ENCODE measurements at places on chromosomes 7 and 10.

DNA sequence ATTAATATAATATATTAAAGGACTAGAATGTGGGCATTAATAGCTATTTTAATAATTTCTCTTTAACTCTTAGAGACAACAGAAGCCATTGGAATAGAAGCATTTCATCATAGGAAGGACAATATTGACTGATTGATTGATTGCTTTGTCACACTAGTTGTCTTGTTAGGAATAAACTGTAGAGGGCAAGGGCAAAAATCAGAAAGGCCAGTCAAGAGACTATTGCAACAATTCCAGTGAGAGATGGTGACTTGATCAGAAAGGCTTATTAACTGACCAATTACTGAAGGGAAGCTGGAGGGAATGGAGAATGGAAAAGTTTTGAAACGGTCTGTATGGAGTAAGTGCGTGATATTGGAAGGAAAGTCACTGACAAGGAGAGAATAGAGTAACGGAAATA, 87.3 kb downstream of the RUNDC3B start:
- no peak for DNase-seq

GRCh38 chr10:69914398-69915214, 112.9 kb downstream of the COL13A1 start:
- peak; percentile 56 for DNase-seq

- no peak for DNase-seq
Measured at GRCh38 chr7:23106823-23107663, 1.5 kb downstream of the KLHL7 start.

GRCh38 chr10:88880282-88881076, 434 bp downstream of the STAMBPL1 start:
- peak; percentile 73 for DNase-seq

- DNase-seq: no peak
Measured at GRCh38 chr7:6158424-6159096, 113.9 kb downstream of the CYTH3 start.

DNA sequence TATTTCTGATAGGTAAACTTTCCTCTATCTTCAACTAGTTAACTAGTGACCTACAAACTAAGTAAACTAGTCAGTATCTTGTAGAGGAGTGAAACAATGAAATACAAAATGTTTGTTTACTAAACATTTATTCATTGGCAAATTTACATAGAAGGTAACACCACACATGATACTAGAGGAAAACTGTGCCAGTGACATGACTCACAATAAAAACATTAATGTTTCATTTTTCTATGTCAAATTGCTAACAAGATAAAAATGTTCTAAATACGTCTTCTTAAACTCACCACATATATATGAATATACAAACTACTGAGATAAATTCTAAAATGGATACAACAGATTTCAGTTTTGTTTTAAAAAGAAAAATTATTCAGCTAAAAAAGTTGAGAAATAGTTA, 471.3 kb downstream of the PARD3 start:
- DNase-seq: no peak

GRCh38 chr10:18659819-18660535, 746 bp downstream of the ARL5B start:
- no peak for DNase-seq

GRCh38 chr7:77200542-77200941, 923 bp upstream of the FGL2 start:
- DNase-seq: no peak

- DNase-seq: no peak
Measured at GRCh38 chr7:39217783-39218182, 240.1 kb downstream of the POU6F2 start.

DNA sequence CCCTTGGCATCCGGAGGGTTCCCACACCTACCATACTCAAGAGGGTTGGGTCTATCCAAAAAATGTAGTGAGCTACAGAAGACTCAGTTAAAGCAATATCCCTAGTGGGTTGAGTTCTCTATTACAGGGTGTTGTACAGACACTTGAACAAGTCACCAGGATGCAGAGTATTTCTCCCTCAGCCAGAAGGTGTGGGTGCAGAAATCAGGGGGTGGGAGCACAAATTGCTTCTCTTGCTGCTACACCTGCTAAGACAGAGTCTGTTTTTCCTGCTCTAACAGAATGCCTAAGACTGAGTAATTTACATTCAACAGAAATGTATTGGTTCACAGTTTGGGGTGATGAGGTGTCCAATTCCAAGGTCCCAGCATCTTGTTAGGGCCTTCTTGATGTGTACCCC, 433.4 kb downstream of the TCERG1L start:
- DNase-seq: no peak

GRCh38 chr7:133003052-133003910, 78.6 kb downstream of the CHCHD3 start:
- DNase-seq: no peak

GRCh38 chr10:133267829-133268228, 8.8 kb downstream of the ADAM8 start:
- no peak for DNase-seq

GRCh38 chr10:35456153-35456720, 119.9 kb downstream of the CCNY start:
- DNase-seq: no peak

GRCh38 chr7:107122486-107122911, 46.3 kb upstream of the HBP1 start:
- no peak for DNase-seq

DNA sequence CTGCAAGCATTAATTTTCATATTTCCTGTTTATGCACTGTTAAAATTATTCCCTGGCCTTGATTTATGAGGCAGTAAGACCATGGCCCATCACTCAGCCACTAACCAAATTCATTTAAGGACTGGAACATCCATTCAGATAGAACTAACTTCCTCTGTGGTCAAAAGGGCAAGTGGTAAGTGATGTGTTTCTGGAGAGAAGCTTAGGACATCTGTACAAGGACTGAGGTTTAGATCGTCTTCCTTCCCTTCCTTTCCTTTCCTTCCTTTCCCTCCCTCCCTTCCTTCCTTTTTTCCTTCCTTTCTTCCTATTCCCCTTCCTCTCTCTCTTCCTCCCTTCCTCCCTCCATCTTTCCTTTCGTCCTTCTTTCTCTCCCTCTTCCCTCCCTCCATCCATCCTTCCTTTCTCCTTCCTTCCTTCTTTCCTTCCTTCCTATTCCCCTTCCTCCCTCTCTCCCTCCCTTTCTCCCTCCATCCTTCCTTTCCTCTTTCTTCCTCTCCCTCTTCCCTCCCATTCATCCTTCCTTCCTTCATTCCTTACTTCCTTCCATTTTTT, 1019.4 kb downstream of the TYW1 start:
- no peak for DNase-seq

GRCh38 chr7:27210441-27211083, 10.7 kb upstream of the HOXA13 start:
- peak; percentile 44 for DNase-seq

GRCh38 chr10:121516093-121516865, 82.0 kb downstream of the FGFR2 start:
- no peak for DNase-seq

- no peak for DNase-seq
Measured at GRCh38 chr7:115058726-115059125, 136.8 kb downstream of the MDFIC start.

DNA sequence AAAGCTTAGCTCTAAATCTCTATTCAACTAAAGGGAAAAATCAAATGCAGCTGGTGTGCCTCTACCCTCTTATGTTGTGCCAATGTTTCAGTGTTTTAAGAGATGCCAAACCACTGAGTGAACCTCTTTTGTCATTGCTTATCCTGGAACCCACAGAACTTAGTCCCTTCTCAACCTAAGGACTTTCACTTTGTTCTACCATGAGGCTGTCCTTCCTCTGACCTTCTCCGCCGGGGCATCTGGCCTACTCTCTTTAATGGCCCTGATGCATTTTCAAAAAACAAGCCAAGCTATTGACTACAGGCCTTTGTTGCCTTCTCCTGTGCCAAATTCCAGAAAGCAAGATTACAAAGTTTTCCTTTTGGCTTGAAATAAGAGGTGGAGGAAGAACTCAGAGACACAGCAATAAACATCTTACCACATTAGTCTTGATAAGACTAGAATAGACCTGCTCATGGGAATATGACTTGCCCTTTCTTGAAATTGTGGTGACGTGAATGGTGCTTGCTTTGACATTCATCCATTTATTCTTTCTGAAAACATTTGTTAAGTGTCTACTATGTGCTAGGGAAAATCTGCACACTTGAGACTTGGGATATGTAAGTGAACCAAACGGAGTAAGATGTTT, 253.2 kb upstream of the SMIM30 start:
- peak; percentile 47 for DNase-seq

DNA sequence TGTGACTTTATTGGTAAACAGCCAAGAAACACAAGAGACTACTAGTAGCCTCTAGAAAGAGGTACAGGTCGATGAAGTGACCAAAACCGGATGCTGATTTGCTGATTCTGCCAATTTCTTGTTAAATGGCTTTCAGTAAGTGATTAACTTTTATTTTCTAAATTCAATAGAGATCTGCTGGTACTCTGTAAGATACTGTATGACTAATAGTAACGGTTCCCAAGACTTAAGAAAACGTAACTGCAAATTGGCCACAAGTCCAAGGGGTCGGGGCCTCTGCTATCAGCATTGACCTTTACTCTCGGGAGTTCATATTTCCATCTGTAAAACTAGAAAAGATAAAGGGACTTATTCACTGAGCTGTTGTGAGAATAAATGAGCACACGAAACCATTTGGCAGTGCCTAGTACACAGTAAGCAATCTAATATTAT, 1.4 kb downstream of the FAM3C start:
- no peak for DNase-seq

DNA sequence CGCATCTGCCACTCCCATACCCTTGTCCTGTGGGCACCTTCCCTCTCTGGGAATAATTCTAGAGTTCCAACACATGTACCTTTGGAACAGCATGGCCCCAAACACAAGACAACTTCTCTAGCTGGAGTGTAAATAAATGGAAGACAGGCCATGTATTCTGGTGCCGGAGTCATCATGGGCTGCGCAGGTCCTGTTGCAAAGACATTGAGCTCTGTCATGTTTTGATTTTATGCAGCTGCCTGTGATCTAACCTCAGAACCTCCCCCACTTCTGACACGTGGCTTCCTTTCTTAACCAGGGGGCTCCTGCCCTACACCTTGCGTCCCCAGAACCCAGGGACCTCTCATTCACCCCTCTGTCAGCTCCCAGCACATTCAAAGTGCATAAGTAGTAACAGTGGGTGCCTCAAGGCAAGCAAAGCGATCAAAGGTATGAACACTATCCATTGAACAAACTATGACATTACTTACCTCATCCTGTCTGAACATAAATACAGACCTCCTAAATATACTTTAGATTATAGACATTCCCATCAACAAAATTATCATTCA, 219.9 kb downstream of the FGFR2 start:
- DNase-seq: no peak

- no peak for DNase-seq
Measured at GRCh38 chr10:123391275-123392028, 237.2 kb downstream of the BUB3 start.

- DNase-seq: no peak
Measured at GRCh38 chr7:147412782-147413556, 1177.6 kb upstream of the C7orf33 start.

- no peak for DNase-seq
Measured at GRCh38 chr7:159169391-159169790, 24.7 kb upstream of the VIPR2 start.

DNA sequence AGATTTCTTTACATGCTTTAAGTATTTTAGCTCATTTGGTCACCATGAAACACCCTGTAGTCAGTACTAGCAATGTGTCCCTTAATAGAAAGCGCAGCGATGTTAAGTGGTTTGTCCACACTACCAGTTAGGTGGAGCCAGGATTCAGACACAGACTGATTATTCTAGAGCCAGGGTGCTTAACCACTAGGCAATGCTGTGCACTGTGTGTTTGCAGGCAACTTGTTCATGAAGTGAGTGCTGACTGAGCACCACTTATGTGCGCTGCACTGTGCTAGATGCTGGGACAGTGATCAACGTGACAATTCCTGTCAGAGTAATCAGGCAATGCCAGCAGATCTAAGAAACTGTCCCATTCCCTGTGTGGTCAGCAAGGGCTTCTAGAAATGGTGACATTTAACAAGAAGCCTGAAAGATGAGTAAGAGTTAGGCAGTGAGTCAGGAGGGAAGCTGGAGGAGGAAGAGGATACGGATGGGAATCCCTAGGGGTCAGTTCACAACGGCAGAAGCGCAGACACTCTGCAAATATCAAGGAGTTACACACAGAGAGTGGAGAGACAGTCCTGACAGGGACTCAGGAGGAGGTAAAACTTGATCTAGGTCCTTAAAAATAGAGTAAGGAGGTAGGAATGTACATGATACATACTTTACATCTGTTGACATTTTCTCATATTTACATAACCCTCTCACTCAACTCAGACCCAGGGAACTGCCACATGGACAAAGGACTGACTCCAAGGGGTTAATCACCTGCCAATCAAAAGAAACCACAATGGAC, 69.7 kb upstream of the EGR2 start:
- DNase-seq: no peak

DNA sequence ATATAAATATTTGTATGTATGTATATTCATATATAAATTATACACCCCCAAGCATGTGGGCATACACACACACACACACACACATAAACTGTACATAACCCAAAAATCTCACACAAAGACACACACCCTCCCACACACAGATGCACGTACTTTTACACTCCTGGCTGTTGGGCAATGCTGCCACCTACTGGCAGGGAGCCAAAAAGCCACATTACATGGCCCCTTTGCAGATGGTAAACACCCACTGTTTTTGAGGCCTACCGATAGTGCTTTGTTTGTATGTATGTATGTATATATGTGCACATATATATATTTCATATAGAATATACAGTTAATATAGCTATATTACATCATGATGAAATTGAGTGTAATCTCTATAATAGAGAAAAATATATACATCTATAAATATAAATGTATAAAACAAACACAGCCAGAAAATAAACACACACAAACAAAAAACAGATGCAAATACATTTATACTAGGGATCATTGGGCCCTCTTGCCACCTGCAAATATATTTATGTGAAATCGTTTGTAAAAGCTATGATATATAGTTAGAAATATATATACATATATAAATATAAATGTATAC, 120.1 kb upstream of the ACBD5 start:
- peak; percentile 51 for DNase-seq

- DNase-seq: no peak
Measured at GRCh38 chr10:16891375-16892313, 74.4 kb upstream of the RSU1 start.

- DNase-seq: no peak
Measured at GRCh38 chr10:71486484-71487114, 89.9 kb downstream of the CDH23 start.

DNA sequence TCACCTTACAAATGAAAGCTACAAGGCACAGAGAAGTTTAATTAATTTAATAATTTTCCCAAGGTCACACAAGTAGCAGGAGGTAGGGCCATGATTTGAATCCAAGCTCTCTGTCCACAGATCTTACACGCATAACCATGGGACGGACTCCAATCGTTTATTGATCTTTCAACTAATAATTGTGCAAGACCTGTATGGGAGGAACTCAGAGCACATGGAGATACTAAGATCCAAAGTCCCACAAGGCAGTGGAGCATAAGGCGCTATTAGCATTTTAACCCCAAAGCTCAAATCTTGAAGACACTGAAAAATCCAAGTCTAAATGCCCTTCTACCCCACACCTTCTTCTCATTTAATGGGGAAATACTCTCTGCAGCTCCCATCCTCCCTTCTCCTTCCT, 143.5 kb downstream of the FGFR2 start:
- DNase-seq: no peak
